ENCODE measurements at places on chromosomes 13 and 19.

DNA sequence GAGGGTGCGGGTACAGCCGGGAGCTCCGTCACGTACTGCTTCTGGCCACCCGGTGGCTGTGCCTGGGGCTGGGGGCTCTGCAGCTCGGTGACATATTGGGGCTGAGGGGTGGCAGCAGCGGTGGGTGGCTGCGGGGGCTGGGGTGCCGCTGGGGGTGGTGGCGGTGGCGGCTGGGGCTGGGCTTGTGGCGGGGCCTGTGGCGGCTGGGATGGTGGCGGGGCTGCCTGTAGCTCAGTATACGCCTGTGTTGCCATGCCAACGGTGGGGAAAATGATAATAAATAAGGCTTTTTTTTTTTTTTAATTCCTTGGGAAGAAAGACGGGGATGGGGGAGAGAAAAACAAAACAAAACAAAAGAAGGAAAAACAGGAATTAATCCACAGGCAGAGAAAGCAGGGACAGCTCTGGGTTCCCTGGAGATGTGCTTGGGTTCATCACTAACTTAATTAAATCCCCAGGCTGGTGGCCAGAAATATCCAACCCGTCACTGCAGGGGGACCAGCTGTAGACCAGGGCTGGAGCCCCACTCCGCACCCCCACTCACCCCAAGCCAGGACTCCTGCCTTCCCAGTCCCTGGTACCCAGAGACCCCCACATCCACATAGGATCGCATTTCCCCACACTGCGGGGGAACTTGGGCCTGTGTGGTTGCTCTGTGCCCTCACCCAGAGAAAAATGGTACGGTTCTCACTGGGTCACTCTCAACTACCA is 12.4 kb downstream of the RFX1 start:
- DNase-seq = no peak

- DNase-seq = no peak
These were observed 810 bp downstream of the CBY2 start for GRCh38 chr13:45702869-45703391.

GRCh38 chr13:41608839-41609177 is 151.5 kb downstream of the RGCC start:
- DNase-seq = no peak

GRCh38 chr13:48539550-48539949 is 6.7 kb upstream of the RCBTB2 start:
- peak; percentile 8 for DNase-seq

DNA sequence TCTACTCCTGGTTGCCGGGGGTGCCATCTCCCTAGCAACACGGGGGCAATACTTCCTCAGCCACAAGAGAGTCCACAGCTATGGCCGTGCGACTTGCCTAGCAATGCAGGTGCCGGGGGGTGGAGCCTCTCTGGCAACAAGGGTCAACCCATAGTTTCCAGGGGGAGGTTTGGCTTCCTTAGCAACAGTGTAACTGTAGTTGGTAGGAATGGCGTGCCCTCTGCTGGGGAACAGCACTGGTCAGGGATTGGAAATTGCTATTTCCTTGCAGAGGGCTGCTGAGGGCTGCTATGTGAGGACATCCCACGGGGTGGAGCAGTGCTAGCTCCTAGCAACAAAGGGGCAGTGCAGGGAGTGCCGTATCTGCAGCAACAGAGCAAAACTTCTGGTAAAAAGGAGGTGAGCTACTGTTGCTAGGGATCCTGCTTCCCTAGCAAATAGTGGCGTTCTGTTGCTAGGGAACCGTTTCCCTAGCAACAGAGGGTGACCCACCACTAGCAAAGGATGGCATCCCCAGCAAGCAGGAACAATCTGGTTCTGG is 7.0 kb upstream of the TMC4 start:
- no peak for DNase-seq

DNA sequence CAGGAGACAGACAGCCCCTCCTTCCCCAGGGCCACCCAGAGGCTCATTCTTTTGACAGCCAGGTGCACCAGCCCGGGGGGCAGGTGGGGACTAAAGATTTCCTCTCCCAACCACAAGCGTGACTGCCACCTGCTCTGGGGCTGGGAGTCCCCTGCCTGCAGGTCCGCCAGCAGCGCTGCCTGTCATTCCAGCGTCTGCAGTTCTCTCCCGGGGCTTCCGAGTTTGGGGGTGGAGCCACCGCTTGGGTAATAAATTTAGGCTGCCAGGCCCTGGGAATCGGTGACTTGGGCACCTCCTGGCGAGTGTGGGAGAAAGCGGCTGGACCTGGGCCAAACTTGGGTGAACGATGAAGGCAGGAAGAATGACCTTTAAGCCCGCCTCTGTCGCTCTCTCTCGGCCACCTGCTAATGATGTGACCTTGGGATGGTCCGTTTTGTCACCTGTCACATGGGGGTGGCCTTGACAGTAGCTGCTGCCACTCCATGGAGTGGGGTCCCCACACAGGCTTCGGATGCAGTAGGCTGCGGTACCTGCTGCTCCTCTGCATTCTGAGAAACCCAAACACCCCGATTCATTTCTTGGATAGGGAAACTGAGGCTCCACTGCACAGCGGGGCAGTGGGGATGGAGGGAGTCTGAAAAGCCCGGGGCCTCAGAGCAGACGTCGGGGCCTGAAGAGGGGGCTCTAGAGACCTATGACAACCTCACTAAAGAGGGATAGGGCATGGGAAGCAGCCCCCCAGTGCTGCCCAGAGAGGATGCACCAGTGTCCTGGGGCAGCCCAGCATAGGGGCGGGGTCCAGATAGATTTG is 12.8 kb downstream of the FUT6 start:
- DNase-seq = peak; percentile 88

DNA sequence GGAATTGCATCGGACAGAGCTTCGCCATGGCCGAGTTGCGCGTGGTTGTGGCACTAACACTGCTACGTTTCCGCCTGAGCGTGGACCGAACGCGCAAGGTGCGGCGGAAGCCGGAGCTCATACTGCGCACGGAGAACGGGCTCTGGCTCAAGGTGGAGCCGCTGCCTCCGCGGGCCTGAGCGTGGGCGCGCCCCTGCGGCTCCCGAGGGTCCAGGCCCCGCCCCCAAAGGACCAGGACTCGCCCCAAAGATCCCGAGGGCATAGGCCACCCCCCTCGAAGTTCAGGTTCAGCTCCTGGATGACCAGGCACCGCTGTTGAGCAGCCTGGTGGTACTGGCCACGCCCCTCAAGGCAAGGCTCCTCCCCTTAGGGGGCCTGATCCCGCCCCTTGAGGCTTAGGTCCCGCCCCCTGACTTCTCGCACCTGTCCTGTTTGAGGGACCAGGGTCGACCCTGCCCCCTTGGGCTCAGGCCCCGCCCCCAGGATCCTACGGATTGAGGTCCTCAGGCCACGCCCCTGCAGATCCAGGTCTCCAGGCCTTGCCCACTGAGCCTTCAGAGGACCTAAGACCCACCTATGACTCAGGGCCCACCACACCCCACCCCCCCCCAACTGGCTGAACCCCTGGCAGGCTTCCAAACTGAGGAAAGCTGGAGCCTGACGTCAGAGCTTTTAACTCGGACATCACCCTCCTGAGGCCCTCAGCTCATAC is 43.1 kb downstream of the CYP4F22 start:
- no peak for DNase-seq

- no peak for DNase-seq
These were observed 136.8 kb downstream of the MIPEP start for GRCh38 chr13:23752111-23753001.

- peak; percentile 20 for DNase-seq
These were observed 924 bp downstream of the RGCC start for GRCh38 chr13:41458187-41458760.
